Thoracic aorta (tissue), 2 donors: ENCODE measurements at places on chromosomes 12 and 14.

- DNase-seq = no peak
Observed at GRCh38 chr14:99327050-99327449, 55.1 kb upstream of the BCL11B start.

GRCh38 chr14:33475623-33476022 is 475.3 kb downstream of the EGLN3 start:
- DNase-seq = no peak

GRCh38 chr14:55373784-55374705 is 37.6 kb downstream of the ATG14 start:
- no peak for DNase-seq

GRCh38 chr12:112115259-112116045 is 6.9 kb upstream of the NAA25 start:
- no peak for DNase-seq

GRCh38 chr14:50389668-50390441 is 6.8 kb downstream of the CDKL1 start:
- no peak for DNase-seq

DNA sequence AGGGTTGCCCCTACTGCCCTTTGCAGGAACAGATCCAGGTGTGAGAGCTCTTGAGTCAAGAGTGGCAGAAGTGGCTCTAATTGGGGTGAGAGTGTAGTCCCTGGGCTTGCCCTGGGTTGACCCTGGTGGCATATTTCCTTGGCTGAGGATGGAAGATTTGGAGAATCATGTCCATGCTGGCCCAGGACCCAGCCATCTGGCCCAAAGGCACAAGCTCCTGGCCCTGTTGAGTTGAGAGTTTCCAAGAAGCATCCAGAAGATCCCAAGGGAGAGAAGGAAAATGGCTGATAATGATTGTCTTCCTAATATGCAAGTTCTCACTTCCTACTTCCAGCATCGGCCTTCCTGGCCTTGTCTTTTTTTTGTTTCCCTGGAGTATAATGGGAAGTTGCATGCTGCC is 55.5 kb upstream of the SRSF5 start:
- DNase-seq = no peak

DNA sequence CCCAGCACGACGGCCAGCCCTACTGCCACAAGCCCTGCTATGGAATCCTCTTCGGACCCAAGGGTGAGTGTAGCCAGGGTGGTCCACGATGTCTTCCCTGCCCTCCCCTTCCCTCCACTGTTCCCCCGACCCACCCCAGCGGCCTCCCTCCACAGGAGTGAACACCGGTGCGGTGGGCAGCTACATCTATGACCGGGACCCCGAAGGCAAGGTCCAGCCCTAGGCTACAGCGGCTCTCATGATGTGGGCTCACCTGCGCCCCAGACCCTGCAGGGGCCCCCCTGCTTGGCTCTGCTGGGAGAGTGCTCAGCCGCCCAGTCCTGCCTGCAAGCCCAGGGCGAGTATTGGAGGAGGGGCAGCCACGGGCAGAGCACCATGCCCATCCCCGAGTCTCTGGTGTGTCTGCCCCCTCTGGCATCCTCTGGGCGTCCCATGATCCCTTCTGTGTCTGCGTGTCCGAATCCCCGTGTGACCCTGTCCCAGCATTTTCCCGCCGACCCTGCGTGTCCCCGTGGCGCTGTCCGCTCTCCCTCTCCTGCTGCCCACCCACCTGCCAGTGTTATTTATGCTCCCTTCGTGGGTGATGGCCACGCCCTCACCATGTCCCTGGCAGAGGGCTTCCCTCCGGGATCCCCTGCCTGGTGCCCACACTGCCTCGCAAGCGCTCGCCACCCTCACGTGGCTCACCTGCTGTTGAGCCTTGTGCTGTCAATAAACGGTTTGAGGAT is 5.0 kb downstream of the CRIP2 start:
- DNase-seq = no peak

DNA sequence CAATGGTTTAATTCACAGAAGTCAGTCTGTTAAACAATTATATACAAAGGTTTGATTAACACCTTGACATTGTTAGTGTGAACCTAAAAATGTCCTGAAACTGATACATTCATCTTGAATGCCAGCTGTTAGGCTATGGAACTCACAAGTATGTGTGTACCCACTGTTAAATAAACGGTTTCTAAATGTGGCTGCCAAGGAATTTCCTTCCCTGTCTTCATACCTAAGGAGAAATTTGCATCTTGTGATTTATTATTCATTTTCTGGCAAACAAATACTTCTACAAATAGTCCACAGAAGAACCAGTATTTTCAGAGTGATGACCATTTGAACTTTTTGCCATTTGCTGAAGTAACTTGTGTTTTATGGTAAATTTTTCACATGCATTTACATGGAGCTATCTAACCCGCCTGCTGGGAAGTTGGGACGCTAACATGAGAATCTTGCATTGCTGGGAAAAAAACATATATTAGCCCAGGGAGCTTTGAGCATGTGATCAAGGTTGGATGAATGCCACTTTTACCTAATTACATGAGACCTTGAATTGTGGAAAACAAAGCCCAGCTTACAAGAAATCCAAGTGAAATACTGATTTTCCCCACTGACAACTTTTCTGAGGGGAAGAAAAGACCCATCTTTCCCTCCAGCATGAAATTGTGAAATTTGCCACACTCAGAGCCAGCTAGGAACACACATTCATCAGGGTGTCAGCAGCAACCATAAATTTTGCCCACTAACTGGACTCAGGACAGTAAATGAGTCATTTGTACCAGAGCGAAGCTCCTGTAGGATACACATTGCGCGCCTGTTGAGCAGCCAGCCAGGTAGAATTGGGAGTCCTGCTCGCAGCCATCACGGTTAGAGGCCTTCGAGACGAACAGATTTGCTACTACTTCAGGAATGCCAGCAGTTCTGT is 118.0 kb downstream of the KICS2 start:
- DNase-seq = no peak

- DNase-seq = no peak
Observed at GRCh38 chr14:27623782-27624181, 1025.9 kb upstream of the NOVA1 start.

GRCh38 chr12:109639151-109639872 is 65.7 kb downstream of the MVK start:
- no peak for DNase-seq

- no peak for DNase-seq
Observed at GRCh38 chr12:40566271-40566670, 126.0 kb upstream of the CNTN1 start.
